NCI-H774 (cell line): ENCODE measurements at places on chromosomes 16 and 17.

GRCh38 chr17:38693700-38694329 lies 11.3 kb upstream of the MLLT6 start:
- DNase-seq, result no peak

DNA sequence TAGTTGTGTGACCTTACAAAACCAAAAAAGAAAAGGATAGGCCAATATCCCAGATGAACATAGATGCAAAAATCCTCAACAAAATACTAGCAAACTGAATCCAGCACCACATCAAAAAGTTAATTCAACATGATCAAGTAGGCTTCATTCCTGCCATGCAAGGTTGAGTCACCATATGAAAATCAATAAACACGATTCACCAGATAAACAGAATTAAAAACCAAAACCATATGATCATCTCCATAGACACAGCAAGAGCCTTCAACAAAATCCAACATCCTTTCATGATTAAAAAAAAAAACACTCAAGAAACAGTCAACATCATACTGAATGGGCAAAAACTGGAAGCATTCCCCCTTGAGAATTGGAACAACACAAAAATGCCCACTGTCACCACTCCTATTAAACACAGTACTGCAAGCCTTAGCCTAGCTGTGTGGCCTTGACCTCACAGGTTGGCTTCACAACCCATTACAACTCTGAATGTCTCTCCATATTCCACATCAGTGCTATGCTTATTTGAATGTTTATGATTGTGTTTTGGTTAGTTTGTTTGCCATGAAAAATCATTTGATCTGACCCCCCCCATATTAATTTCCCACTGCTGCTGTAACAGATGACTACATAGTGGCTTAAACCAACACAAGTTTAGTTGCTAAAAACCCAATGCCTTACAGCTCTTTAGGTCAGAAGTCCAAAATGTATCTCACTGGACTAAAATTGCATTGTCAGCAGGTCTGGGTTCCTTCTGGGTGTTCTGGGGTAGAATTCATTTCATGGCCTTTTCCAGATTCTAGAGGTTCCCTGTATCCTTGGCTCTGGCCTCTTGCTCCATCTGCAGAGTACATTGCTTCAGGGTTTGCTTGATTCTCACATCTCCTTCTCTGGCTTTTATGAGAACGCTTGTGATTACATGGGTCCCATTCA lies 257.1 kb upstream of the DYNLRB2 start:
- no peak for DNase-seq

GRCh38 chr17:17888371-17888770 lies 51.6 kb upstream of the SREBF1 start:
- DNase-seq, result no peak

DNA sequence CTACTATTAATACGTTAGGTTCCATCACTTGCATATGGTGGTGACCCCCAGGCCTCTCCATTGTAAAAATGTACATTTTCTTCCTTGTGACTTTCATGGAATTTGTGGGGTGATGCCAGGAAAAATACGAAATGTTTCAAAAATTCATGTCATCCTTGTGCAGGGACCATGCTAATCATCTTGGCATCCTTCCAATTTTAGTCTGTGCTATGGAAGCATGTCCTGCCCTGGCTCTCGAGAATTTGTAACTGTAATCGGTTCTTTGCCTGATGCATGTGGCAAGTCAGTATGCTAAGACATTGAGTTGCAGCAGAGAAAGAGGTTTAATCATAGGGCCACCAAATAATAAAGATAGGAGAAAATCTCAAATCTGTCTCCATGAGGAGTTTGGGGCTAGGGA lies 14.3 kb upstream of the GINS3 start:
- no peak for DNase-seq

DNA sequence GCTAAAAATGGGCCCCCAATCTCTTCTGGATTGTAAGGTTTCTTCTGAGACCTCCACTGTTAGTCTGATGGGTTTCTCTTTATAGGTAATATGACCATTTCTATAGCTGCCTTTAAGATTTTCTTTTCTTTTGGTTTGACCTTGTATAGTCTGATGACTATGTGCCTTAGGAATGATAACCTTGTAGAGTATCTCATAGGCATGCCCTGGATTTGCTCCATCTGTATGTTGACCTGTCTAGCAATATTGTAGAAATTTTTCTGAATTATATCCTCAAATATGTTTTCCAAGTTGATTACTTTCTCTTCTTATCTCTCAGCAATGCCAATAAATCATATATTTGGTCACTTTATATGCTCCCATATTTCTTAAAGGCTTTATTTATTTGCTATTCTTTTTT lies 1403.8 kb upstream of the GOT2 start:
- DNase-seq, result no peak

DNA sequence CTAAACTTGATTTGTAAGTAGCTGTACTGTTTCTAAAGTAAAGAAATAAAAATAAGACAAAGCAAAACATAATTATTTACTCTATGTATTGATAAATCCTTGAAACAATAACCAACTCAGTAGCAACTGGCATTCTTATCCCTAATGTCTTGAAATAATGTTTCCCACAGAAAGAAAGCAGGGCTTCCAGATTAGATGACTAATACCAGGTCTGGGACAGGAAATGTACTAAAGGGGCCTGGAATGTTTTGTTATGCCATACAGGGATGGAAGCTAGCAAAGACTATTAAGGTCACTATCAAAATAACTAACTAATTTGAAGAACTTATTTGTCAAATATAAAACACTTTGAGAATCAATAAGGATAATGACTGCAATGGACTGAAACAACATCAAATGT lies 82.1 kb downstream of the CFDP1 start:
- no peak for DNase-seq

- DNase-seq, result no peak
Measured at GRCh38 chr17:46205975-46206374, 12.7 kb upstream of the KANSL1 start.

DNA sequence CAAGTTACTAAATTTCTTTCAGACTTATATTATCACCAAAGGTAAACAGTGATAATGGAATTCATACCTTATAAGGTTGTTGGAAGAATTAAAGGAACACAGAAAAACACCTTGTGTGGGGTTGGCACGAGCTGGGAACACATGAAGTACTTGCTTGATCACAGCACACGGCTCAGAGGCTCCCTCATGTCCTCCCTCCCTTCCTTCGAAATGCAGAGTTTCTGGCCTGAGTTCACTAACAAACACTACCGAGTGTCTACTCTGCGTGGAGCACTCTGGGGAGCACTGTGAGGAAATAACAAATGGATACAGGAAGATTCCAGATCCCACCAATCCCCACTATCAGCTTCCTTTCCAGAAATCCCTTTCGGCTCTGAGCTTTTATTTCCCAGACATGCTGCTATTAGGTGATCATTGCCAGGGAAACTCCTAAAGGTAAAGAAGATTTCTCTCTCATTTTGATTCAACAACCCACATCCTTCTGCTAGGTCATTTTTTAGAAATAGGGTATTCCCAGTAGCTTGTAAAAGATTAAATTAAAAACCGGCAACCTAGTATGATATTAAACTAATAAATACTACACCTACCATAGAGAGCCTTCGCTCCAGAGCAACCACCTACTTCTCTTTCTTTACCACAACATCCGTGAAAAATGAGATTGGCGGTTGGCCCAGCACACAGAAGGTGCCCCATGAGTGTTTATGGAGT lies 6.1 kb upstream of the HNF1B start:
- no peak for DNase-seq
